ENCODE measurements at places on chromosomes 1 and 21. TPM values are rescaled to one million over a fixed set of nuclear protein-coding genes. Genes with fewer than 3 reads are reported as not detected.

Gene FABP3
- total RNA-seq = 0.67 TPM

Gene PAQR6
- 4.9 TPM for total RNA-seq

Gene GJB5
- not detected for total RNA-seq

Gene VAV3
- 2.7 TPM for total RNA-seq

Gene CRYAA
- total RNA-seq = not detected

Gene SERPINC1
- not detected for total RNA-seq

Gene SPRR3
- total RNA-seq = not detected

Gene FUBP1
- 182 TPM for total RNA-seq

Gene IL22RA1
- not detected for total RNA-seq

DNA sequence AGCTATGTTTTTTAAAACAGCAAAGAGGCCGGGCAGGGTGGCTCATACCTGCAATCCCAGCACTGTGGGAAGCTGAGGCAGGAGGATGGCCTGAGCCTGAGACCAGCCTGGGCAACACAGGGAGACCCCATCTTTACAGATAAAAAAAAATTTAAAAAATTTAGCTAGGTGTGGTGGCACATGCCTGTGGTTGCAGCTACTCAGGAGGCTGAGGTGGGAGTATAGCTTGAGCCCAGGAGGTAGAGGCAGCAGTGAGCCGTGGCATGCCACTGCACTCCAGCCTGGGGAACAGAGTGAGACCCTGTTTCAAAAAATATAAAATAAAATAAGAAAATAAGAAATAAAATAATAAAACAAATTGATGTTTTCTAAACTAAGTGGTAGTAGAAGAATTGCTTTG, 8.4 kb downstream of the SLC35A3 start:
- DNase-seq = no peak

DNA sequence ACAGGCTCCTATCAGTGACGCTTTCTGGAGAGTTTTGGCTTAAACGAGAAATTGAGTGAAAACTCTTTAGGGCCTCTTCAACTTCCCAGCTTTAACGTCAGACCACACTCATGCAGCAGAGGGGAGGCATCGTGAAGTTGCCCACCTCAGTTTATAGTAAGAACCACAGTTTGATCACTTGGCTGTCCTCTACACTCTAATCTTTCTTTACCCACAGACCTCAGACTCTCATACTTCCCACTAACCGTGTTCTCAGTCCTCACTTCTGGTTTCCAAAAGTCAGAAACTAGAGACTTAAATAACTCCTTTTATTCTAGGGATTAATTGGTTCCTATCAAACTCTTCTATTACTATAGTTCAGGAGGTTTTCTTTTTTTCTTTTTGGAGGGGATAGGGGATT, 302.2 kb downstream of the NTNG1 start:
- no peak for DNase-seq

DNA sequence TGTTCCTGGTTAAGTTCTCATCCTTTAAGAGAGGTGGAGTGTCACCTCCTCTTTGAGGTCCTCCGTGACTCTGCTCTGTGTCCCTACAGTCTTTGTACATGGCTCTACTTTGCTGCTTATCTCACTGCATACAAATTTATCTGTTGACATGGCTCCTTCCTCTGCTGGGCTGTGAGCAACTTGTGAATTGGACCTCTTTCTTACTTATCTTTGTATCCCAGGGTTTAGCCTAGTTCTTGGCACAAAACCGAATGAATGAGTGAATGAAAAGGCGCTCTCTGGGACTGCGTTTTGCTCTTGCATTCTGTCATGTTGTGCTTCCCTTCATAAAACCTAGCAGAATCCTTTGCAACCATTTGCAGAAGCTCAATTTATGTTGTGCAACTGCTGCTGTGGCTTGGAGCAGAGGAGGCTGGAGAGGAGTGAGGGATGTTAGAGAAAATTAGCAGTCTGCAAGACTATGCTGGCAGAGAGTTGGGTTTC, 12.4 kb downstream of the SLC26A9 start:
- DNase-seq = no peak

DNA sequence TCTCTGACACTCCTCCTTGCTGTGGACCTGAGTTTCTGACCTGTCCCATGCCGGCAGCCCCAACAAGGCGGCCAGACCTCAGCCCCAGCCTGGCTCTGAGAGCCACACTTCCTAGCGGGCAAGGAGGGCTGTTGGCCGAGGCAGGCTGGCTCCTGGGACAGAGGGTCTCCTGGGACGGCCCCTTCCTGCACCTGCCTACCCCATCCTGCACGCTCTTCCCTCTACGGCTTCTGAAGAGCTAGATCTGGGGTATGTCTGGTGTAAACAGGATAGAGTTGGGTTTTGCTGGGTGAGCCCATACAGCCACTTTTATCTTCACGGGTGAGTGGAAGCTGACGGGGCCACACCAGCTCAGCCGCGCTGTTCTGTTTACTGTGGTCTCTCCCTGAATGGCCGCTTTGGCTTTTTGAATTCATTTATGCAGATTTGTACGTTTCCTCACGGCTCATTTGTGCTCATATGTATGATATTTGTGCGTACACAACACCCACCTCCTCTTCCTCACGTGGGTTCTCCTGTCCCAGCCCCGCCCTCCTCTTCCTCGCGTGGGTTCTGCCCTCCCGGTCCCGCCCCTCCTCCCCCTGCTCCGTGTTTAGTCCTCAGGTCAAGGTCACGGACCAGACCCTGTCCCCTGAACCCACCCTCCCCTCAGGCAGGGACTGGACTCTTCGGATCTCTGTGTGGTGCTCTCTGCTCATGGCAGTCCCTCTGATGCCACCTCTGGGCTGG, 34.7 kb upstream of the POFUT2 start:
- DNase-seq = peak; percentile 38

All from naive thymus-derived CD4-positive, alpha-beta T cell (primary cell).